ENCODE measurements at places on chromosomes 4 and X.

DNA sequence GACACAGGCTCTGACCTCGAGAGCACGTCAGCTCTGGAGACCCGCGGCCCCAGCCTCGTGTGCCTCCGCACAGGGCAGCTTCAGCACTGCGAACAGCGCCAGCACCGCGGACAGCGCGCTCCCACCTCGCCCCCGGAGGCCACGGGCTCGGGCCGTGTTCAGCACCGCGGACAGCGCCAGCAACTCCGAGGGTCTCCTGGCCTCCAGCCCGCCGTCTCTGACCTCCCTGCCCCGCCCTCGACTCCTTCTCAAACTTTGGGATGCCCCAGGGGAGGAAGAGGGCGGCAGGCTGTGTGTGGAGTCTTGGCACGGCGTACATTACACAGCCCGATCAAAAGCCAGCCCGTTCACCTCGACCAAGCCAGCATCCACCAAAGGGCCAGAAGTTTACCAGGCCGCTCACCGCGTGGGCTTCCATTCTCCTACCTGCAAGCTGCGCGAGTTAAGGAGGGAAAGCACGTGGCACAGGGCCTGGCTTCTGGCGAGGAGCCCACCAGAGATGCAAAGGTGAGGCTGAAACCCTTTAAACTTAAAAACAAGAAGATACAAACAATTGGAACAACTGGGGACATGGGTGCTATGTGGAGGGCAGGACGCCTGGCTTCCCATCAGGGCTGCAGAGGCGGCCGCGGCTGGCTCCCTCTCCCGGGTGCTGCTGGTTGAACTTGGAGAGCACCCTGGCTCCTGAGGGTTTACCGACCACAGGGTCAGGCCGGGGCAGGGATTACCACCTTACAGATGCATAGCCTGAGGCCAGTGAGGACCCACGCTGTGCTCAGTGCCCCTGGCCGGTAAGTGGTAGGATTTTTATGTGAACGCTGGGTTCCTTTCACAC, 4.5 kb upstream of the NKX1-1 start:
- DNase-seq, result no peak

GRCh38 chrX:50161127-50161526, 39.7 kb downstream of the AKAP4 start:
- DNase-seq, result no peak

- DNase-seq, result no peak
Observed at GRCh38 chrX:13272426-13272825, 47.4 kb downstream of the ATXN3L start.

- peak; percentile 6 for DNase-seq
Observed at GRCh38 chrX:71253253-71254091, 468 bp downstream of the ZMYM3 start.

DNA sequence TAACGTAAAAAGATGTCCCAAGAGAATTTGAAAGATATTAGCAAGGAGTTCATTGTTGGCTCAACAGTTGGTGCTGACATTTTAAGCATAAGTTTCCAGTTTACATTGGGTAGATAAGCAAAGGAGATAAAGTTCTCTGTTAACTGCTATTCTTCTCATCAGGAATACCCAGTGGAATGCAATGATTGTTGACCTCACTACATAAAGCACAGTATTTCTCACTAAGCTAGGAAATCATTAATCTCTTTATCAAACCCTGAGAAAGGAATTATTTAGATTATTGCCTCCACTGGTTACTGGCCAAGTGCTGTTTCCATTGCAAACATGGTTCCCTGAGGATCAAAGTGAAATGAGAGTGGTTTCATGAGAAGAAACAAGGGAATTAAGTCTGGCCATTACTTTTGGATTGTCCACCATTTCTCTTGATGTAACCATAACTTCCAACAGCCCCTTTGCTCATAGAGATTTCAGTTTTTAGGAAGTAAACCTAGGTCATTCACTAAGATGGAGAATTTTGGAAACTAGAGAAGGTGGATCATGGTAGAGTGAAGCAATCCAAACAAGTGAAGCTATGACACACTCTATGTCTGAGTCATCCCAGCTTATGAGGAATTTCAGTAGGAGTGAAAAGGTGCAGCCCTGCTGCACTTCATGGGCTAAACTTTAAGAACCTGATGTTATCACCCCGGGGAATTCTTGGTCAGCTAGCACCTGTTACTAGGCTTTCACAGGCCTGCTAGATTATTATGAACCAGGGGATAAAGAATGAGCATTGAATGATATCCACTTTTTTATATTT, 163.4 kb downstream of the AREG start:
- DNase-seq, result no peak

DNA sequence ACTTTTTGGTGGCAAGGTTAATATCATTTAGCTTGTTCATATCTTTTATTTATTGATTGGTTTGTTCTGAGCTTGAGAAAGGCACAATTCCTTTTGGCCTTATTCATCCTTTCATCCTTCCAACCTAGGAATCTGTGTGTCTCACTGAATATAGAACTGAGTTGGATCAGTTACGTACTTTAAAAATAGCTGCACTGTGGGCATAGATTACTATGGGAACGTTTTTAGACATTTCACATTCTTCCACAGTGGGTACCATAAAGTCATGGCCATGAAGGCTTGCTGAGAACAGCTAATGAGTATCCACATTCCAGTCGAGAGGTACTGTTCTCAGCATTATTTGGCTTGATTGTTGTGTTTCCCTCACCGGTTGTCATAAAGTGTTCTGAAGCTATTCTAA, 217.0 kb upstream of the DKK2 start:
- DNase-seq, result no peak

GRCh38 chr4:8261851-8262535, 7.6 kb upstream of the HTRA3 start:
- DNase-seq, result no peak

DNA sequence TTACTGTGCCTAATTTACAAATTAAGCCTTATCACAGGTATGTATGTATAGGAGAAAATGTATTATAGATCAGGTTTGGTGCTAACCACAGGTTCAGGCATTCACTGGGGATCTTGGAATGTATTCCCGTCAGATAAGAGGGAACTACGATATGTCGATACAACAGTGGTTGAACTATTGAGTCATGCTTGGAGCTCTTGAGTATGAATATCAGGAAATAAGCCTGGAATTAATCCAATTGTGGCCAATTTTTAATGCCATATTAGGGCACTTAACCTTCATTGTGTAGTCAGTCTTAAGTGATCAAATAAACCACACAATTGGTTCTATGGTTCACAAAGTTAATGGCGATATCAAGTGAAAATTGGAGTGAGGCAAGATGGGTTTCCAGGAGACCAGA, 556.5 kb downstream of the IL1RAPL1 start:
- DNase-seq, result no peak

DNA sequence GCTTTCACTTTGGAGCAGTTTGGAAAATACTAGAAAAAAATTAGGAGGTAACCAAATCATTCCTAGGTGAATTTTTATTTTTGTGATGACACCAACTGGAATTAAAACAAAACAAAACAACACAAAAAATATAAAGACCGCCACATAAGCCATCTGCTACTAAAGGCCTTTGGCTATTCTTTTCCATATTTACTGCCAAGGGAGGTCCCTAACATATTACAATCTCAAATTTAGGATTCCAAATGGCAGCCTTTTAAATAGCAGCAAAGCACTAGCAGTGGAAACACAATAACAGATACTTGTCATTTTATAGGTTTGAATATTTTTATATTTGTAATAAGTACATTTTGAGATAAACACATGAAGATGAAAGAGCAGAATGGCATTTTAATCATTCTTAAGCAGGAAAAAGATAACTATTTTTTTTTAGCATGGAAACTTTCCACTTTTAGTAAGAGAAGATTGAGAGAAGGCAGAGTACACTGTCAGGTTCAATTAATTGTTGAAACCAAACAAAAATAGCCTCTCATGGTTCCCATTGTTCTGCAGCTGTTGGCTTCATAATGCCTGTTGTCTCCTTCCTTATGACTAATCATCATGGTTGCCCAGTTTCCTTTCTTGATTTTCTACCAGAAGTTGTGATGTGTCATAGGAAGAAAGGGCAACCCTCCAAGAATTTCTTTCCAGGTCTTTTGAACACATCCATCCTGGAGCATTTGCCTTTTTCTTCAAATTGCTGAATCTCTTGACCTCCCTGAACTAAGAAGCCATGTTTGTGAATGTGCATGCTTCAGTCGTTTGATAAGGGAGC, 219.0 kb upstream of the EMCN start:
- DNase-seq, result no peak

DNA sequence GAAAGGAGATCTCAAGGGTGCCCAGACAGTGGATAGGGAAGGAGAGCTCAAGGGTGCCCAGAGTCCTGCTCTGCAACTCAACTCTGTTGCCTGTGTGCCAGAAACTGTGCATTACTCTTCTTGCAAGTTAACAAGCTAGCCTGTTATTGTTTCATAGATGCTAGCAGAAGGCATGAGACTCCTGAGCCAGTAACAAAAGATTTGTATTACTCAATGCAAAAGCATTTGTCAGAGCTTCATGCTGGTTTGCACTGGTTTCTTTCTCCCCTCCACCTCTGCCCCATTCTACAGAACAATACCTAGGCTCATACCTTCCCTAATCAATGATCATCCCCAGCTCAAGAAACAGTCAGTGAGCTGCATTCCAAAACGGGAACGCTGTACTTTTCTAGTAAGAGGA, 124.5 kb upstream of the NEIL3 start:
- no peak for DNase-seq

GRCh38 chr4:149140841-149141240, 674.8 kb downstream of the IQCM start:
- DNase-seq, result no peak

GRCh38 chr4:82712561-82712960, 86.0 kb downstream of the SCD5 start:
- DNase-seq, result no peak

DNA sequence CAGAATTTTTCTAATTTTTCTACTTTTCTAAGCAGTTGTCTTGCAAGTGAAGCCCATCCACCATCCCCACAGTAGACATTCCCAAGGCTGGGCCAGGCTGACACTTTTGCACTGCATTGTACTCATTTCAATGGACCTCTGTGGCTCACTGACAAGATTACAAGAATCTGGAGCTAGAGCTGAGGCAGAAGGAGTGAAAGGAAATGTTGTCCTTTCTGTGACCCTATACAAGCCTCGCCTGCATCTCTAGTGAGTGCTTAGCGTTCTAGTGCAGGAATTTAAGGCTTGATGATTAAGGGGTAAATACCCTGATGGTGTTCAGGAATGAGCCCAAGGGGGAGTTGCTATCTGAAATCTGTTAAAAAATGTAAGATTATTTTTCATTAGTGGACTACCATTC, 6.3 kb downstream of the MAGED1 start:
- no peak for DNase-seq

- no peak for DNase-seq
Observed at GRCh38 chr4:148254621-148255343, 187.4 kb downstream of the NR3C2 start.

- no peak for DNase-seq
Observed at GRCh38 chr4:1359144-1359501, 12.1 kb downstream of the UVSSA start.

DNA sequence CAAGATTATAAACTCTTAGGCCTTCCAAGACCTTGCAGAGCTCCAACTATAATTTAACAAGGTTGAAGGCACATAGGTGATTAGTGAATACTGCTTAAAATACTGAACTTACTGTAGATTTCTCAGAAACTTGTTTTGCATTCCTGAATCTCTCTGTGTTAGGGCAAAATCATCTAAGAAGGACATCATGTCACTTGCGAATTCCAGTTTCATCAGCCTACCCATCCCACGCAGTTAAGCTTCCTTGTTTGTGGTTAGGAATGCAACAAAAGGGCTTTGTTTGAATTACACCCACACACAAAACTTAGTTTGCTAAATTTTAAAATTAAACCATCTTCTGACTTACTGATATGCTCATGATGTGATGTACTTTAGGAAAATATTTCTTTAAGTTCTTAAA, 174.0 kb downstream of the SOWAHB start:
- no peak for DNase-seq

DNA sequence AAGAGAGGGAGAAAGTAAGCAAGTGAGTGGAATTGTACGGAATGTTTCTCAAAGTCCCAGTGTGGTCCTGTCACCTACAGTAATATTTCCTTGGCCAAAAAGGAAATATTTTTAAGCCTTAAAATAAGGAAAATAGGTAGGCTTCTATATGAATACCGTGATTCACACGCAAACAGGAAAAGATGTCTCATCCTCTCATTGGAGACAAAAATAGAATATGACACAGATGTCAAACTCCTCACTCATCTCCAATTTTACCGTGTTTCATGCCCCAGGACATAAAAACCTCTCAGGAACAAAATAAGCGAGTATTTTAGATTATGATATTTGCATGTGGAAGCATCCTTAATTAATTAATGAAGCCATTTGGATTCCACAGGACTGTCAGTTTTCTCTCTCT, 1269.5 kb downstream of the RAPGEF2 start:
- no peak for DNase-seq

GRCh38 chr4:135368831-135369230, 1167.2 kb upstream of the PABPC4L start:
- DNase-seq, result no peak

DNA sequence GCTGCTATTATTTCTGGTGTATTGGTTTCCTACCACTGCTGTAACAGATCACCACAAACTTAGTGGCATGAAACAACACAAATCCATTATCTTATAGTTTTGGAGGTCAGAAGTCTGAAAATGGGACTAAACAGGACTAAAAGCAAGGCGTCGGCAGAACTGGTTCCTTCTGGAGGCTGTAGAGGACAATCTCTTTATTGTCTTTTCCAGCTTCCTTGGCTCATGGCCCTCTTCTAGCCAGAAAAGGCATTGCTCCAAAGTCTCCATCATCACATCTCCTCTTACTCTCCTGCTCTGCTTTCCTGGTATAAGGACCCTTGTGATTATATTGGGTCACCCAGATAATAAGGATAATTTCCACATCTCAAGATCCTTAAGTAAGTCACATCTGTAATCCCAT, 121.9 kb downstream of the CLCN4 start:
- DNase-seq, result no peak

DNA sequence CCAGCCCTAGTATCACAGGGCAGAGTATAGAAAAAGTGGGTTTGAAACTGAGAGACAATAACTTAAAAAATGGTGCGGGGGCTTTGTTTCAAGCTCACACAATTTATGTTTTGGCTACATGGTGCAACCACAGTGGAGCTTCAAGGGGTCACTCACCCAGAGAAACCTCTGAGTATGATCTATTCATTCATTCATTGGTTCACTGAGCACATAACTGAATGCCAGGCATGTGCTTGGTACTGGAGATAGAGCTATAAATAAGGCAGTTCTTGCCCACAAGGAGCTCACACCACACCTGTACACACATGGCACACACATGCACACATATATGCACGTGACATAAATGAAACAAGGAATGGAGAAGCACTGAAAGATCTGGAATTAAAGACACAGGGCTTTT, 171.4 kb downstream of the NHS start:
- no peak for DNase-seq

- no peak for DNase-seq
Observed at GRCh38 chr4:60812811-60813210, 387.3 kb upstream of the ADGRL3 start.

DNA sequence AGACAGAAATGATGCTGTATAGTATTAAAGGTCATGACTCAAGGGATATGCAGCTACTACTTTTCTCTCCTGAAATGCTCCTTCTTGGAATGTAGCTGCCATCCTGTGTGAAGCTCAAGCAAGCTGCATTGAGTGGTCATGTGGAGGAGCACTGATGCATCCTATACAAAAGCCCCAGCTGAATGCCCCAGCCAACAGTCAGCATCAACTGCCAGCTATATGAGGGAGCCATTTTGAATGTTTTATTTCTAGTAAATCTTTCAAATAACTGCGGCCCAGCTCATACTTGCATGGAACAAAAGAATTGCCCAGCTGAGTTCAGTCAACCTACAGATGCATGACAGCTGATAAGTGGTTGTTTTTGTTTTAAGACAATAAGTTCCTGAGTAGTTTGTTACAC, 165.0 kb upstream of the GEMIN8 start:
- no peak for DNase-seq
